Caki2 (cell line): ENCODE measurements at places on chromosomes 2 and 18. TPM values are rescaled to one million over a fixed set of nuclear protein-coding genes. Genes with fewer than 3 reads are reported as not detected.

The SLC9A2 gene
- total RNA-seq = 5.8 and 6.2 TPM in 2 replicates

The KCTD1 gene
- total RNA-seq = 14.8 and 38.0 TPM in 2 replicates

- no peak for DNase-seq
These were observed 545 bp downstream of the GLI2 start for GRCh38 chr2:120736202-120736623.

DNA sequence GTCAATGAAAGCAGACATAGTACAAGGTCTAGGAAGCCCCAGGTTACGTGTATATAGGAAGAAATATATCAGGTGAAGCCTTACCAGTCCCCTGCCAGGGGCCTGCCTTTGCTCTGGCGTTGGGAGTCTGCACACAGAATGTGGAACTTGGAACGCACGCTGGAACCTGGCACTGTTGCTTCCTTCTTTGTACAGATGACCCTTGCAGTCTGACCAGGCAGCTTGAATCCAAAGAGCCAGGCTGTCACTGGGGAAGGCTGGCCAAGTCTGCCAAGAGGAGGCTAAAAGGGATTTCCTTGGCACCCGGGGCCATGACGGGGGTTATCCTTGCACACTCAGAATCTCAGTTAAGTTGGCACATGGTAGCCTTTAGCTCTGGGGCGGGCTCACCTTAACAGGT, 39.5 kb downstream of the TMEM247 start:
- DNase-seq = no peak

DNA sequence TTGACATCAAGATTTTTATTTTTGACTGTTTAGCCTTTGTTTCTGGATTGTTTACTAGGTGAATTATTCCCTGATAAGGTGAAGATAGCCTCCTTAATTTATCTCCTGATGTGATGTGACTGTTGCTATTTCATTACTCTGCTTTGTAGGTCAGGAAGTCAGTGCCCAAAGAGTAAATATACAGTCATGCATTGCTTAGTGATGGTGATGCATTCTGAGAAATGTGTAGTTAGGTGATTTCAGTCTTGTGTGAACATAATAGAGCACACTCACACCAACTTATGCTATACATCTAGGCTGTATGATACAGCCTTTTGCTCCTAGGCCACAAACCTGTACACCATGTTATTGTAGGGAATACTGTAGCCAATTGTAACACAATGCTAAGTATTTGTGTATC, 102.4 kb upstream of the THUMPD2 start:
- DNase-seq = no peak

GRCh38 chr2:48114256-48114655, 208.0 kb upstream of the FBXO11 start:
- peak; percentile 54 for DNase-seq

DNA sequence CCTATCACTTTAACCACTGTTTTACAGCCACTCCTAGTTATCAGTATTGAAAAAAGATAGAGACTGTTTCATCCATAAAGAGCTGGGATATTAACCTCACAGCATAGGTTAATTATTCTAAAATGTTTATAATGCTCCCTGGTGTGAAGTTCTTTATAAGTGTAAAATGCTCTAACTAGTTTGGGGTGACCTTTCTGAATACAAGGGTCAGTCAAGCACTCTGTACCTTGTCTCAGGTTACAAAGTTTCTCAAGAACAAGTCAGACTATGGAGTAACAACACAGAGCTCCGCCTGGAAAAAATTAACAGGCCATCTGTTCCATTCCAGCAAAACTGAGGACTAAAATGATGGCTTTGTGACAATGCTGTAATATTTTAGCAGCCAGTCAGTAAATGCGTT, 107.4 kb downstream of the NOL4 start:
- no peak for DNase-seq
